A172 (cell line): ENCODE measurements at places on chromosomes 3 and 15. TPM values are rescaled to one million over a fixed set of nuclear protein-coding genes. Genes with fewer than 3 reads are reported as not detected.

GRCh38 chr15:58856086-58856485 is 77.4 kb downstream of the SLTM start:
- no peak for DNase-seq

DNA sequence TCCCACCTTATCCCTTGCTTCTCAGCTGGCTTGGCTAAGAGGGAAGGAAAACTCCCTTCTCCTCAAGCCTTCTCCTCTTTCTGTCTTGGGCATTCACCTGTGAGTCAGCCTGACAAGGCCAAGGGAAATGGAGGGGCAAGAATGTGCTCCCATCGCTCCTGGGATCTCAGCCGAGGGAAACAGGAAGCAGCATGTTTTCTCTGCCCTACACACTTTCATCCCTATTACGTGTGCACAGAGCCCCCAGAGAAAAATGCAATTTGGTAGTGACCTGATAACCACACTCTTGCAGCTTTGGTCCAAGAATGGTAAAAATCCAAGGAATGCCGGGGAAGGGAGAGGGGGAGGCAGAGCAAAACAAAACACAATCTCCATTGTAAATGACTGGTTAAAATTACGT is 32.9 kb upstream of the MTMR10 start:
- DNase-seq = peak; percentile 96

DNA sequence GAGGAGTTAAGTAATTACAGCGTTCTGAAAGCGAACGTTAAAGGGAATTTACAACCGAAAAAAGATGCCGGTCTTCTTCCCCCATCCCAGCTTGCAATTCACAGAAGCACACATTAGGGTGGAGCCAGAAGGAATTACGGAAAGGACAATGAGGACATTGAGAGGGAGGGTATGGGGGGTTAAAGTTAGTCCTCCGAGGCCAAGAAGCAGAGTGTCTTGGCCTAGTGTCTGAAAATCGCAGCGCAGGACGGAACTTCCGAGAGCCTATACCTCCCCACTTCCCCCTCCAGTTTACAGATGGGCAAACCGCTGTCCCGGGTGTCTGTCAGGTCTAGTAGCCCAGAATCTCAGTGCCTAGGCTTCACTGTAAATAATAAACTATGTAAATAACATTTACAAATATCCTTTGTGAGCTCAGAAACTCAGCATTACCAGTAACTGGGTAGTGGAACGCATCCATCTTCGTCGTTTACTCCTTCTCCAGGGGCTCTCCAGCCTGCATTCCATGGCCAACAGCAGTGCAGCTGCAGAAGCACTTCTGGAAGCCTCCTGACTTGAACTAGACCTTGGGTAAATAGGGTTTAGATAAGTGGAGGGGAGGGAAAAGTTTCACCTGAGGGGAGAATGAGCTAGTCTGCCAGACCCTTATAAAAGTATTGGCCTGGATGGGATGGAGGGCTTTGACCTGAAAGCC is 922 bp downstream of the ADPRH start:
- no peak for DNase-seq

GRCh38 chr15:92650966-92651365 is 4.6 kb downstream of the FAM174B start:
- DNase-seq = no peak

DNA sequence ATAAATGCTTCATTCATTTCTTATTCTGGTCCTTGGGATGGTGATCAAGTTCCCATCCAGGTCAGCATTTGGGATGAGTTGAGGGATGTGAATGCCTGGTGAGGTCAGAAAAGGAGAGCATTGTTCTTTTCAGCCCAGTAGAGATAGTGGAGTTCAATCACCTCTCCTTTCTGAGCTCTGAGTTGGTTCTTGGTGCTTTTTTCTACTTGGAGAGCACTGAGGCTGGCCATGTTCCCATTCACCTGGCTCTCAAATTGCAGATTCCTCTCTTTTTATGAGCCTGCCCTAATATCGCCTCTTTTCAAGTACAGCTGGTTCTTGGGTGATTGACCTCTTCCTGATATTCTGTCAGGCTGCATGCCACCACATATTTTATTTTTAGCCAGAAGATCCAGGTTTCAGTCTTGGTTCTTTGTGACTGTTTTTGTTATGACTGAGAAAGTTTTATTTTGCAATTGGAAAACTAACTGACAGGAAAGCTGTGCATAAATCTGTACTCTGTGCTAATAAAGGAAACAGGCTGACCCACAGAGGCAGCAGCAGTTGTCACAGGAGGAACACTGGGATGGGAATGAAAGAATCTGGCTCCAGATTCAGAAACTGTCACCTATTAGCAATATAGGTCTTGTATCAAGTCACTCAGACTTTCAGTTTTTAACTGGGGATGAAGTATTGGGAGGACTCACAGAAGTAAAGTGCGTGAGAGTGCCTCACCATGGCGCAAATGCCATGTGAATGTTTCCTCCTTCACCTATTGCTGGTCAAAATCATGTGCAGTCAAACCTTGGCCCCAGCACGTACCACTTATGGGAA is 10.7 kb downstream of the AQP9 start:
- DNase-seq = no peak

GRCh38 chr15:74375303-74375693 is 7.9 kb upstream of the CYP11A1 start:
- peak; percentile 57 for DNase-seq

DNA sequence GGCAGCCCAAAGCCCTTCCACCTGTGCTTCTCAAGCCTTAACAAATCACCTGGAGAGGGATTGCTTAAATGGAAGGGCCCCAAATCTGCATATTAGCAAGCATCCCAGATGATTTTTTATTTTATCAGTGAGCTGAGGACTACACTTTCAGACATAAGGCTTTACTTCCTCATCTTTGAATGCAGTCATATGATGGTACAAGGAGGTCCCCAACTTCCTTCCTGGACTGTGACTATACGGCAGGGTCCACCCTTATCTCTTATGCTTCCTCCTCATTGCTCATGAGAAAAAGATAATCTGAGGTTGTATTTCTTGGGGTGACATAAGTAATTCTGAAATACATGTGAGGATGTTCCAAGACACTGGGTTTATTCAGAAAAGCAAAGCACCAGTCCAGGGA is 13.7 kb upstream of the HEG1 start:
- no peak for DNase-seq

DNA sequence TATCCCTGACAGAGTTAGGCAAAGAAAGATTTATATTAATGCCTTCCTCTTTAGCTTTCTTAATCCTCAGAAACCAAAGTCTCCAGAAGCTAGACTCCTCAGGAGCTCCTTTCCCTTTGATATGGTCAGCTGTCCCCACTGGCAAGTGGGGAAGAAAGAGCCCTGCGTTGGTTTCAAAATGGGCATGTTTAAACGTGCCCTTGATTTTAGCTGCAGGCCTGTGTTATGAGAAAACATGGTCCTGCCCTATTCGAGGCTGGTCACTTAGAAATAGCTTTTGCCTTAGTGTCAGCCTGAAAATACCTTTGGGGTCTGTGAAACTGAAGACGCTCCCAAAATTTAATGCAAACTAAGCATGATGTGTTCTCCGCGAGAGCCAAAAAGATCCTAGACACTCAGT is 135.5 kb upstream of the RARB start:
- no peak for DNase-seq

- peak; percentile 88 for DNase-seq
Measured at GRCh38 chr3:8845641-8846040, 76.2 kb upstream of the OXTR start.

RLBP1 gene
- not detected in 2 replicates for total RNA-seq

ABHD17C gene
- total RNA-seq = 4.6 and 5.8 TPM in 2 replicates

ACAP2 gene
- 52.2 and 53.3 TPM in 2 replicates for total RNA-seq

PLCH1 gene
- total RNA-seq = 0.50 and 0.78 TPM in 2 replicates
